ENCODE measurements at places on chromosomes 16 and 17. TPM values are rescaled to one million over a fixed set of nuclear protein-coding genes. Genes with fewer than 3 reads are reported as not detected.

Gene TMEM114
- not detected for total RNA-seq

Gene PTGES3L
- total RNA-seq, result 66.0 TPM

Gene ENPP7
- not detected for total RNA-seq

Gene C17orf100
- total RNA-seq, result 0.67 TPM

Gene NUBP2
- total RNA-seq, result 44.7 TPM

Gene TAC4
- total RNA-seq, result not detected

Gene CBX8
- total RNA-seq, result 1.3 TPM

Gene VMO1
- total RNA-seq, result 0.42 TPM

Gene KRT33A
- not detected for total RNA-seq

Gene HCRT
- total RNA-seq, result not detected

Gene KRT14
- total RNA-seq, result not detected
